Stimulated activated CD4-positive, alpha-beta T cell treated with anti-CD3 and anti-CD28 coated beads, Interleukin-15, amount 100 ng/mL, for 24 hours (primary cell): ENCODE measurements at places on chromosomes 1 and 21.

DNA sequence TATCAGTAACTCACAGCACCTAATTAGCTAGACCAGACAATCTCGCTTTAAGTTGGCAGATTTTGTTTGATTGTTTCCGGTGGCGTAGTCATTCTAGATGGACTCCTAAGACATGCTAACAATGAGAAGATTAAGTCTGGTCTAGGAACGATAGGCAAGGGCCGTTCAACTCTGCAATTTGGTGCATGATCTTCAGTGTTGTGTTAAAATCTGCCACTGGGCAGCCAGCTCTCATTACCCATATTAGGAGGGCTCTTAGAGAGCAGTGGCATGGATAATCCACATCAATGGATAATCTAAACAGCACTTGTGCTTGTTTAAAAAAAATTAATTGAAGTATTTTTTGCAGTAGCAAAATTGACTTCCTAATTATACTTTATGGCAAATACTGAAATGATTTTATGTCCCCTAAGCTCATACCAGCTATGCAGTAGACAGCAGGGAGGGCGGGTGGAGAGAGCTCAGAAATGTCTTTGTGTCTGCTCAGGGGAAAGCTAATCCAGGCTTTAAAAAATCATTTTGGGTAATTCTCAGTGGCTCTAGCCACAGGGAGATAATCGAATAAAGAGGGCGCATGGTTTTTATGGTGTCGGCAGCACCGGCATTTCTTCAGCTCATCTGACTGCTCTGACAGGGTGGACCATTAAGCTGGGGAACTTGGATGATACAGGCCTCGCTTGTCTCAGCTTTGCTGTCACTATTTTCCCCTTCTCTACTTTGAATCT lies 48.5 kb upstream of the IKBKE start:
- DNase-seq = no peak

DNA sequence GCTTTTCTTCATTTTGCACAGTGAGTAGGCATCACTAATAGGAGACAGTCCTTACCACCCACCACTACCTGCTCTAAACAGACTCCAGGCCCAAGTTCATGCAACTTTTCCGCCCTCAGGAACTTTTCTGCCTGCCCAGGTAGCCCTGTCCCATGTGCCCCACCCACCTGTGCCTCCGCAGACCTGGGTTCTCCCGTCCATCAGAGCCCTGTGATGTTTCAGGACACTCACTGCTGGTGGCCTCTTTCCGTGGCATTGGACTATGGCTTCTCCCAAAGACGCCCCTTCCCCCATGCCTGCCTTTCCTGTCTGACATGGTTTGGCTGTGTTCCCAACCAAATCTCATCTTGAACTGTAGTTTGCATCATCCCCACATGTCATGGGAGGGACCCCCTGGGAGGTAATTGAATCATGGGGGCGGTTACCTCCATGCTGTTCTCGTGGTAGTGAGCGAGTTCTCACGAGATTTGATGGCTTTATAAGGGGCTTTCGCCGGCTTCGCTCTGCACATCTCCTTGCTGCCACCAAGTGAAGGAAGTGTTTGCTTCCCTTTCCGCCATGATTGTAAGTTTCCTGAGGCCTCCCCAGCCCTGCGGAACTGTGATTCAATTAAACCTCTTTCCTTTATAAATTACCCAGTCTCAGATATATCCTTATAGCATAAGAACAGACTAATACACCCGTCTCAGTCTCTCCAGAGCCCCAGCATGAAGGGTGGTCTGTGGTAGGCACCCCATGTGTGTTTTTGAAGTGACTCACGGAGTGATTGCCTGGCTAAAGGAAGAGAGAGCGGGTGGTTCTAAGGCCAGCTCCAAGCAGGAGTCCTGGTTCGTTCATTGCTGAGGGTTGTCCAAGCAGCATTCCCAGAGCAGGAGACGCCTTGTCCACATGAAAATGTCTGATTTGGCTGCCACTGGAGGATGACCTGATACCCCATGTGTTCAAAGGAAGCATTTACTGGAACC lies 86.0 kb upstream of the ZBTB40 start:
- DNase-seq = no peak

- no peak for DNase-seq
Measured at GRCh38 chr1:210669951-210670350, 341.2 kb downstream of the HHAT start.

GRCh38 chr1:23741609-23742008 lies 1.7 kb upstream of the ELOA start:
- no peak for DNase-seq

DNA sequence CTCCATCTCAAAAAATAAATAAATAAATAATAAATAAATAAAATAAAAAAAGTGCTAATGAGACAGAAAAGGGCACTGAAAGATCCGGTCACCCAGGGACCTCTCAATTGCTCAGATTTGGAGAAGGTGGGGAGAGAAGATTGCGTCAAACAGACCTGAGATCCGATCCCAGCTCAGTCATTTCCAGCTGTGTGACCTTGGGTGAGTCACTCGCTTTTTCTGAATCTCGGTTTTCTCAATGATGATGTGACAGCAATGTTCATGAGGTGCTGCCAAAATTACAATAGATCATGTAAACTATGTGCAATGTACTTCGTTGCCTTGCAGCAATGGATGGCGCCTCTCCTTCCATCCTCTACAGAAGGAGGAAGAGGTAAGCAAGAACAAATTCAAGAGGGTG lies 11.1 kb upstream of the MEF2D start:
- DNase-seq = peak; percentile 53

DNA sequence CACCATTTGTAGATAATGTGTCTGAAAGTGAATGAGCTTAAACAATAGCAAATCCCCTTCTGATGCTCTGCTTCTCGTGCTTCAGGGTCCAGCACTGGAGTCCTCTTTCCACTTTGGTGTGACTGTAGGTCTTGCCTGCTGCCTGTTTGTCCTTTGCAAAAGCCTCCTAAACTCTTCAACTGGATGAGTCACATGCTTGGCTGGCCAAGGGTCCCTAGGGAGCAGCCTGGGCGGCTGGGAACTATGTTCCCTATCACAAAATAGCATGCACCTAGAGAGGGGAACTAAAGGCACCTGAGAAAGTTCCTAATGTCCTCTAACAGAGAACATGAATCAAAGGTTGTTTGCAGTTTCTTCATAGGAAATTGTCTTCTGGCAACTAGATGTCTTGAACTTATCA lies 607.2 kb upstream of the PLXNA2 start:
- DNase-seq = no peak
